AG09319 (cell line): ENCODE measurements at places on chromosomes 2 and 18.

DNA sequence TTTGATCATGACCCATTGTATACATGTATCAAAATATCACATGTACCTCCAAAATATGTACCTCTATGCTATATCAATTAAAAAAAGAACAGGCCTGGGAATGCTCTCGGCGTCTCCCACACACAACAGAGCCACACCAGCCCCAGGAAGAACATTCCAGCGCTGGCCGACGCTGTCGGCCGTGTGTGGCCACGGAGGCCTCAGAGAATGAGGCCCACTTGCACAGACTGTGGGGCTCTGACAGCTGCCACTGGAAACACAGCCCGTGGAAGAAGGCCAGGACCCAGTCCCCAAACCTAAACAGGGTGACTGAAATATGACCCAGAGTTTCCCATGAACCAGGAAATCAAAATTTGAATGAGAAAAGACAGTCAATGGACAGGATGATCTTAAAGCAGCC is 69.7 kb downstream of the EIPR1 start:
- no peak for DNase-seq

DNA sequence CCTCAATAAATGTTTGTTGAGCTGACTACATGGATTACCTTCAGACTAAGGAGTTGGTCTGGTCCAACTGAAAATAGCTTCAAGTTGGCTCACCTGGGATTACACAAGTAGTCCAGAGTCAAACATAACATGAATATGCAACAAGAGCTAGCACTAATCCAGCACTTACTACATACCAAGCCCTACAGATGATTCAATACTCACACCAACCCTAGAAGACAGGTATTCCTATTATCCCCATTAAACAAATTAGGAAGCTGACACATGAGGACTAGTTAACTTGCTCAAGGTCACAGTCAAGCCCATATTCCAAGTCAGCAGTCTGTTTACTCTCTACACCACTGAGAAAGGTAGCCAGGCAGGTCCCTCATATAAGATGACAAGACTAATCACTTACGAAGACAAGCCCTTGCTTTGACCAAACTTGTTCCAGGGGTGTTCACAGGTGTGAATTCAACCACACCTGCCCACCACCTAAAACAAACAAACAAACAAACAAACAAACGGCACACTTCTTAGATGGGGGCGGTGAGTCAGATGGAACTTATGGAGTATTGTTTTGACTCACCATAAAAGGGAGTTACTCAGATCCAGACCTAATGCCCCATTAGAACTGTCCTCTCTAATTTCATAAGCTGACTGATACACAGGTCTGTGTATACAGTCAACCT is 29.1 kb downstream of the TMEM131 start:
- no peak for DNase-seq

DNA sequence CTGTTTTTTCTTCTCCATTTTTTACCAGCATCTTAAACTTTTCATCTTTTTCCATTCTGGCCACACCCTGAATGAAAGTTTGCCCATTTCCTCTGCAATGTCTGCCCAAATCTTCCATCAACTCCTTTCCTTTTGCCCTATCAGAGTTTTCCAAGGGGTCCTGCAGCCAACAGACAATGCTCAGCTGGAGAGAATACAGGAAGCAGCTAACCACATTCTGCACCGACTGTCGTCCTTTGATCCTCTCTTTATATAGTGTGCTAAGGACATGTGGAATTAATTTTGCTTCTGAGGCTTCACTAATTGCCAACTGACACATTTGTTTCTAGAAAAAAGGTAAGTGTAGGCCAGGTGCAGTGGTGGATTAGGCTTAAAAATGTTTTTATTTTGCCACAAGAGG is 50.5 kb upstream of the DLX2 start:
- DNase-seq, result no peak

DNA sequence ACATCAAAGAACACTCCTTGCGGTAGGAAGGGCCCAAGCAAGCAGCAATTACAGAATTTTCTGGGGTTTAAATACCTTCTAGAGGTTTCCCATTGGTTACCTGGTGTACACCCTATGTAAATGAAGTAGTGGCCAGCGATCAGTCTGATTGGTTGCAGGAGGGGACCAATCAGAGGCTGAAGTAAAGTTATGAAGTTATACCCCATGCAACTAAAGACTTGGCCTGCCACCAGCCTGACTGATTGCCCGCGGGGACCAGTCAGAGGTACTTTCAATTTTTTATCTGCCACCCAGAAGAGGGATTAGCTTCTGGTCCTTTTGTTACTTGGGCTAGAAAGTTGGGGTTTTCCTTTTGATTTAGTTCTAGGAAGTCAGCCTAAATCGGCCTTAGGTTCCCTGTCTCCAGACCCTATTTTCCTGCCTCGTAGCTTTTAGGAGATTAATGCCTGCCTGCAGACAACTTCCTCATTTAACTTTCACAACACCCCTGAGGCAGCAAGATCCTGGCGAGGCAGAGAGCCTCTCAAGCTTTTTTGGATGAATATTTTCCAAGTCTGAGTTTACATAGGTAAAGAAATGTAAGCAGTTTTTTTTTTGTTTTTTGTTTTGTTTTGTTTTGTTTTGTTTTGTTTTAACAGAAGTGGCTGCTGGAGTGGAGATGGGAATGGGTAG is 1.5 kb upstream of the DGUOK start:
- DNase-seq, result no peak

DNA sequence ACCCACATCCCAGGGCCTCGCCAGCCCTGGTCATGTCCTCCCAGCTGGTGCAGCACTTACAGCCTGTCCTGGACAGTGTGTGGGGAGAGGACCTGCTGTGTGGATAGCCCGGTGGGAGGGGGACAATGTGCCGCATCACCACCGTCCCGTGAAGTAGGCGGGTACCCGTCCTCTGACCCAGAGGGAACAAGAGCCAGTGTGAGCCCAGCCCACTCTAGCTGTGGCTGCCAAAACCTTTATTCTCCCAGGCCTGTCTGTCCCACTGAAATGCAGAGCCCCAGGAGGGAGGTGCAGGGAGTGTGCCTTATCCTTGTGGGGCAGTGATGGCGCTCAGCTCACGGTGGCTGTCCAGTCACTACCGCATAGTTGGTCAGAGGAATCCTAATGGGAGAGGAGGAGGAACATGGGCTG is 1.7 kb downstream of the TRAF3IP1 start:
- DNase-seq, result no peak

- DNase-seq, result no peak
These were observed 32.6 kb downstream of the MRPL44 start for GRCh38 chr2:223989856-223990232.

DNA sequence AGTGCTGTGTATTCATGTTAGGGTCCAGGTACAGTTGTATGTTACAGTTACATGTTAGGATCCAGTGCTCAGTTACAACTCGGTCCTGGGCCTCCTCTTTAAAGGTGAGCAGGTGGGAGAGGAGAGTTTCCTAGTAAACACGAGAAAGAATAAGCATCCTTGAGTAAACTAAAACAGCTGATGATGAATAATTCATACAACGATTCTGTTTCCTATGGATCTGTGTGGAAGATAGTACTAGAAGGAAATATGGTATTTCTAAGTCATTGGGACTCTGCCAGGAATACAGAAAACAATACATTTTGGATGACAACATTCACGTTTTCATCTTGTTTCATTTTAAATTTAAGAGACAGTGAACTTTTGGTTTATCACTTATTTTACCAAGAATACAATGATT is 29.5 kb downstream of the SNTG2 start:
- no peak for DNase-seq

DNA sequence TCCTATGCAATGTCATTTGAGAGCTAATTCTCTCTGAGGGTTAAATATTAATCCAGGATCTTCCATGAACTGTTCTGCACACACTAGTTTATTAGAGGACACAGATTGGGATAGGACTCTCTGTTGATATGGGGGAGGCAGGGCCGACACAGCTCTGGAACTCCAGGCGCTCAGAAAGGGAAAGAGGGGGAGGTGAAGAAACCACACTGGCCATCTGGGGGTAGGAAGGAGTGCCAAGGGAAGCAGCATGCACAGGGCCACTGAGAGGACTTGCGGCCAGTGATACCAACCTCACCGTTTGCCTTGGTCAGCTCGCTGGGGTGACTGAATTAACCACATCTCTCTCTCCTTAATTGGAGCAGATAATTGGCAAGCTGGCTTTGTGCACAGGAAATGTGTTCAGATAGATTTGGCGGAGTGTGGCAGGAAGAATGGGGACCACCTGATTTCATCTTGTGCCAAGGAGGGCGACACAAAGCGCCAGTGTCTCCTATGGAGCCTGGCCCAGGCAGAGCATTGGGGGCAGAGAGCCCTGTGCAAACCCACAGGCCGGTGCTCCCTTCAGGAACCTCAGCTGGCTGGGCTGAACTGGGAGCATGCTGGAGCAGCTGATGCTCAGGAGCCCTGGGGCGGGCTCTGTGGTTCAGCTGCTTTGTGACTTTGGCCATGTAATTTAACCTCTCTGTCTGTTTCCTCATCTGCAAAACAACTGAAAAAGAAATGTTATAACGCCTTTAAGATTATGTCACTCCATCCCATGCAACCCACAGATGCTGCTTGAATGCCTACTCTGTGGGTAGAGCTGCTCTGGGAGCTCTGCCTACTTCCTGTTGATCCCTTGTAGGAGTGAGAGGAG is 114.7 kb upstream of the STON1 start:
- peak; percentile 8 for DNase-seq

DNA sequence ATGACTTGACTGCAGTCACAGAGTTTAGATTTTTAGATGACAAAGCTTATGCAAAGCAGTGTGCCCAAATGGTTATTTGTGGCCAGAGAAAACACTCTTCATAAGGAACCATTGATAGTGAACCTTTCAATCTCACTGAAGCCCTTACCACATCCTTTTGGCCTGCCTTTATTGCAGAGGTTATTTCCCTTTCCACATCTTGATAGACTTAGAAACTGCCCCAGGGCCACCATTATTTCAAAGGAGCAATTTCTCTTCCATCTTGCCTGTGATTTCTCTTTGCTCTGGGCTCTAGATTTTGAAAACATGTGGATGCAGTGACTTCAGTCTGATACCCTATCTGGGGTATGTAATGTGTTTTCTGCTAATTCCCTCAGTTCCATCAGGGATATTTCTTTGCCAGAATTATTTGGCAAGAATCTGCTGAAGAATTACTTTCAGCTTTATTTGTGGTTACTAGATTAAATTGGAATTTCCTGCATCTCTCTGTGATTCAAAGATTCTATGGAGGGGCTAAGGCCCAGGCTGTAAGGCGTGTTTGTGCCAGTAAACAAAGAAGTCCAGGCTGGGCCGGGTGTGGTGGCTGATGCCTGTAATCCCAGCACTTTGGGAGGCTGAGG is 51.0 kb downstream of the MOGAT1 start:
- peak; percentile 70 for DNase-seq

- DNase-seq, result no peak
These were observed 8.4 kb downstream of the PTMA start for GRCh38 chr2:231716666-231717280.

GRCh38 chr2:195390686-195391321 is 266.2 kb upstream of the SLC39A10 start:
- no peak for DNase-seq

GRCh38 chr2:217415316-217415715 is 555.5 kb upstream of the TNP1 start:
- DNase-seq, result no peak

- DNase-seq, result no peak
These were observed 31.5 kb downstream of the EHBP1 start for GRCh38 chr2:62736899-62737559.

- DNase-seq, result no peak
These were observed 38.9 kb downstream of the PDCL3 start for GRCh38 chr2:100601661-100602060.

DNA sequence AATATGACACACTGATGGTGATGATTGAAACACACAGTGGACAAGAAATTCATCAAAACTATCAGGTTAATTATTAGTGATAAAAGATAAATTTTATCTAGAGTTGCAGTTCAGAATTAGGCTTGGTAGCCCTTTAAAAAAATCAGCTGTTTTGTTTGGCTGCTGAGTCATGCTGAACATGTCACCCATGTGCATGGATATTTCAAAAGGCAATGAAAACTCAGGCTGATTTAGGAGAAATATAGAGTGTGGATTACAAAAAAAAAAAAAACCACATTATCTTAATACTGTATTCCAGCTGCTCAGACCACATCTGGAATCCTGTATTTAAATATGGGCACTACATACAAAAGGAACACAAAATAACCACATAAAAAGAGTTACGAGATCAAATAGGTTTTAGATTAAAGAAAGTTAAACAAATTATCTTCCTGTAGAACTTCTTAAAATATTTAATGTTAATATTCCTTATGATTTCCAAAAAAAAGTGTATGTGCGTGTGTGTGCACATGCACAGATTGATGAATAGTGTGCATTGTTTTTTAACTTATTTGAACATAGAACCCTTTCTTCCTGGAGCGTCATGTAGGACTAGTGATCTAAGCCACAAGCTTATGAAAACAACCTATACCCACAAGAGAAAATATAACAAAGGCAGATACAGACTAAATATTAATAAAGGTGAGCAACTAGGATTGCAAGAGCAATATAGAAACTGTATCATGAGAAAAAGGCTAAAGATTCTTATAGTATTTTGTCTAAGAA is 186.2 kb downstream of the STK39 start:
- DNase-seq, result peak; percentile 5

GRCh38 chr2:187989925-187990623 is 301.6 kb upstream of the GULP1 start:
- no peak for DNase-seq

DNA sequence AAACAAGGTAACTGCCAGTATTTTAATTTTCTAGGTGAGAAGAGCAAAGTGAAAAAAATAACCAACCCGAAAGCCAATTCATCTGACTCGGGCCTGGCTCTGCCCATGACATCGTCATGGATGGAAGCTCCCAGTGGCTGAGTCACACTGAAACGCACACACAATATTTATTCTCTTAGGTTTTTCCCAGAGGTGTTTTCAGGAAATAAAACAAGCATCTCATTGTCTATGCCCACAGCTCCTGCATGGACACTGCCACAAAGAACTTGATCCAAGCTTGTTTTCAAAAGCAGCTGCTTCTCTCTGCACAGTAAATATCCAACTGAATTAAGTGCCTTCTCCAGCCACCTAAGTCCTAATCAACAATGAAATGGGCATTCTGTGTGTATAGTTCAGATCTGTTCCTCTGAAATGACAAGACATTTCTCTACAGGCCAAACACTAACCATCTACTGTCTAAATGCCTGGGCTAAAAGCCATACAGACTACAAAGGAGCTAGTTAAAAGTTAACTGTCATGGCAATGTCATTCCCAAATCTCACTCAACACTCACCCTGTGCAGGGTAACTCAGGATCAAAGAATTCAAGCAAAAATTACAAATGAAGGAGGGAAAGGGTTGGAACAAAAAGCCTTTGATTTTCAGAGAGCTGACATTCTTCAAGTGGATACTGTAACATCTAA is 62.9 kb downstream of the RPL31 start:
- DNase-seq, result no peak
